ENCODE measurements at places on chromosomes 3 and 15.

GRCh38 chr3:127077068-127077467, 94.2 kb downstream of the PLXNA1 start:
- no peak for DNase-seq

- DNase-seq: no peak
These were observed 25.6 kb upstream of the CCDC50 start for GRCh38 chr3:191303596-191303995.

GRCh38 chr15:58053315-58054153, 12.0 kb downstream of the ALDH1A2 start:
- DNase-seq: no peak

GRCh38 chr3:123267821-123268220, 66.1 kb downstream of the SEC22A start:
- DNase-seq: no peak

DNA sequence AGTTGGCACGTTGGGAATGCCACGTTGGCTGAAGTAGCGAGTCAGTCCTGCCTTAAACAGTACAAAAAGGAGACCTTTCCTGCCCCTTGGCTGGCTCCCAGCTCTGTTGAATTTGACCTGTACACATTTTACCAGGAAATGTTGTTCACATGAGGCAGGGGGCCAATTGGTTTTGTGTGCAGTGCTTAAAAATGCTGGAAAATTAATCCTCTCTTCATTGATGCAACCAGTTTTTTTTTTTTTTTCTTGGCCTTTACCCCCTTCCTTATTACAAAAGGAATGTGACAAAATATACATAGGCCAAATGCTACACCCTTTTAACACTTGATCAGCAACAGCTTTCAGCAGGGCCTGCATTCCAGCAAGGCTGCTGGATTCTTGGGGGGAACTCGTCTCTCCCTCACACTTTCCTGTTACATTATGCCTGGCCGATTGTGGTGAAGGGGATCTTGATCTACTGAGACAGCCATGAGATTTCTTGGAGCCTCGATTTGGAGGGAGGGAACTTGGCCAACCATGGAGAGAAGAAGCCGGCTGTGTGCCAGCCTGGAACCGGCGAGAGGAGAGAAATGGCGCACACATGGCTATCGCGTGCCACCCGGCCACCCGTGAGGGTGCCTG, 93.1 kb downstream of the DNASE1L3 start:
- DNase-seq: no peak

DNA sequence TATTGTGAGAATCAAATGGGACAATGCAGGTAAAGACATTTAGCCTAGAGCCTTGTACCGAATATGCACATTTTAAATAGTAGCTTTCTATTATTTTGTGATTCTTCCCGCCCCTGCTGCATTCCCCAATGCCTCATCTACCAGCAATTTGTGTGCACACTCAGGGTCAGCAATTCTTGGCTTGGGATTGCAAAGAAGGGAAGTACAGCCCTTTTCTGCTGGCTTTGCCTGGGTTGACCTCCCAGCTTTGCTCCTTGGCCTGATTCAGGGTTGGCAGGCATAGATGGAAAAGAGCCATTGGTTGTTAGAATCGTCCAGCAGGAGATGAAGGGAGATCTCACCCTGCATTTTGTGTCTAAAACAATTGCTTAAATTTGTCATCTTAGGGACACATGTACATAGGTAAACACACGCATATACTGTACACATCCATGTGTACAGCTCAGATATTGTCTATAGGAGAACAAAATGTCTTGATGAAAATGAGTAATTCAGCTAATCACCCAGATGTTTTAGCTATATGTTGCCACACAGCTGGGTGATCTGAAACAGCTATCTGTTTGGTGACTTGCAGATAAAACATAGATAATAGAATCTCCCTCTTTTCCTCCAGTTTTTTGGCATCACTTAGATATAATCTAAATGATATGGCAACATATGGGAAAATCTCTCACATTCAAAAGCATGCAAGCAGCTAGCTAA, 340.9 kb upstream of the TBL1XR1 start:
- no peak for DNase-seq

GRCh38 chr15:73303636-73304035, 65.1 kb downstream of the HCN4 start:
- no peak for DNase-seq

DNA sequence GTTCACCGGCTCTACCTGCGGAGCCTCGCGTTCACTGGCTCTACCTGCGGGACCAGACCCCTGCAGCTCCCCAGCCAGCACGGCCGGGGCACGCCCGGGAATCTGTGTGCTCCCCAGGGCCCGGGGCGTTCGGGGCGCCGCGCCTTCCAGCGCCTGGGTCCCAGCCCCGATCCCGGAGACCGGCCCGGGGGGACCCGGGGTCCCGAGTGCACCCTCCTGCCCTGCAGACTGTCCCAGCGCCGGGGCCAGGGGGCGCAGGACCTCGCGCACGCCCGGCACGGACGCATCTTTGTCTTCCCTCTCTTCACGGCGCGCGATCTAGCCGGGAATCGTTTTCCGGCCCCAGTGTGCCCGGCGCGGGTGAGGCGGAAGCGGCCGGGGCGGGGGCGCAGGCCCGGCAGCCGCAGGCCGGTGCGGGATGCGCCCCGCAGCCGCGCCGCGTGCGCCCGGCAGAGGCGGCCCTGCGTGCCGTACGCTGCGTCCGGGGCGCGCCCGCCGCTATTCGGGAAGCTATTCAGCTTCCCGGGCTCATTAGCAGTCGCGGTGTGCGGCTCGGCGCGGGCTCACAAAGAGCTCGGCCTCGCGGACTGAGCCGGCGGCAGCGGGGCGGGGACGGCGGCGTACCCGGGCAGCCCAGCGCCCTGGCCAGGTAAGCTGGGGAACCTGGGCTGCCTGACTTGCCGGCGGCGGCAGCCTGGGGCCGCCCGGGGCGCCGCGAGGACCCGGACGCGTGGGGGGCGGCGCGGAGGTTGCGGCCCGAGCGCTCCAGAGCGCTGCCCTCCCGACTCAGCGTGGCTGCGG, at the start of gene APBA2:
APBA2 (plus strand) TSS at position 345 of the 801 bp plus-strand sequence. CDS start 167,911 bp downstream, outside the sequence.
- no peak for DNase-seq

GRCh38 chr3:30696896-30697295, 90.5 kb downstream of the TGFBR2 start:
- no peak for DNase-seq

- DNase-seq: no peak
These were observed 18.7 kb downstream of the TGM4 start for GRCh38 chr3:44893097-44893496.

DNA sequence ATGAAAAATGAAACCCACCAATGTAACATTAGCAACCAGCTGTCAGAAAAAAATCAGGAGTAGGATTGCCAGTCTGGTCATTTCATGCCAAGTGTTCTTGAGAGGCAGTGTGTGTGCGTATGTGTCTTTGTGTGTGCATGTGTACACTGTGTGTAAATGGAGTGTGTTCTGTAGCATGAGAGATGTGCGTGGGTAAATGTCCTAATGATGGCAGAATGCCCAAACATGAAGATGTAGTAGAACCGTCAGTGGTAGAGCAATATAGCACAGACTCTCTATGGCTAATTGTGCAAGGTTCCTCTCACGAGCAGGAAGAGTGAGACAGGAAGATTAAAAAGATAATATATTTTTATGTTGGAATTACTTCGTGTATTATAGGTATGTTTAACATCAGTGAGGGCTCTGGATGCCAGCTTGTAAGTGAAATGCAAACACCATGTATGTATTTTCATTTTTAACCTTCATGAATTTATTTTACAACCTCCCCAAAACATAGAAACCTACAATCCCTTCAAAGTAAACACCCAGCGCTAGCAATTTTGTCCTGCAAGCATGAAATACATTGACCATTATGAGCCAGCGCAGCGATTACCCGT, 1038.7 kb downstream of the IGSF11 start:
- no peak for DNase-seq

GRCh38 chr15:31106495-31107300, 5.2 kb upstream of the TRPM1 start:
- no peak for DNase-seq

DNA sequence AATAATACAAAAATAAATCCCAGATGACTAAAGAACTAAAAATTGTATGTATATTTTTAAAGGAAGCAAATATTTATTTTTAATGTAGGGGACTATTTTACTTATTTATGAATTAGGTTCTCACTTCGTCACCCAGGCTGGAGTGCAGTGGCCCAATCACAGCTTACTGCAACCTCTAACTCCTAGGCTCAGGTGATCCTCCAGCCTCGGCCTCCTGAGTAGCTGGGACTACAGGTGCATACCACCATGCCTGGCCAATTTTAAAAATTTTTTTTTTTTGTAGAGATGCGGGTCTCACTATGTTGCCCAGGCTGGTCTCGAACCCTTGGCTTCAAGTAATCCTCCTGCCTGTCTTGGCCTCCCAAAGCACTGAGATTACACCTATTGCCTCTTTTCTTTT, 42.6 kb downstream of the CMTM7 start:
- DNase-seq: no peak

DNA sequence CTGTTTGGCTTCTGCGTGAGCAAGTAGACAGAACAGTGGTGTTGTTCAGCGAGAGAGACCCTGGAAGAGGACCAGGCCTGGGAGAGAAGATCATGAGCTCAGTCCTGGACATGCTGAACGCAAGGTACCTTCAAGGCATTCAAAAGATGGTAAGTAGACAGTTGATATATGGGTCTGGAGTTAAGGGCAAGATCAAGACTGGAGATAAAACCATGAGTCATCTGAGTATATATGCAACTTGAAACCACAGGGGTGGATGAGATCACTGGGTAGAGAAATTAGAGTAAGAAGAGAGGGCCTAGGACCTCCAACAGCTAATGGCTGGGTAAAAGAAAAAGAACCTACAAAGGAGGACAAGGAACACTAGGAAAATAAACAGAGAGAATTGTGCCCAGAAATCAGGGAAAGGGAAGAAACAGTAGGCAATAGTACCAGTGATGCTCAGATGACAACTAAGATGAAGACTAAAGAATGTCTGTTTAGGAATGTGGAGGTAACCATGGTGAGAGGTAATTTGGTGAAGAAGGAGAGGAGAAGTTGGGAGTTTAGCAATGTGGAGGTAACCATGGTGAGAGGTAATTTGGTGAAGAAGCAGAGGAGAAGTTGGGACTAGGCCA, 343.2 kb upstream of the ADAMTS9 start:
- DNase-seq: no peak

GRCh38 chr15:95757171-95757570, 573.3 kb upstream of the NR2F2 start:
- DNase-seq: no peak

DNA sequence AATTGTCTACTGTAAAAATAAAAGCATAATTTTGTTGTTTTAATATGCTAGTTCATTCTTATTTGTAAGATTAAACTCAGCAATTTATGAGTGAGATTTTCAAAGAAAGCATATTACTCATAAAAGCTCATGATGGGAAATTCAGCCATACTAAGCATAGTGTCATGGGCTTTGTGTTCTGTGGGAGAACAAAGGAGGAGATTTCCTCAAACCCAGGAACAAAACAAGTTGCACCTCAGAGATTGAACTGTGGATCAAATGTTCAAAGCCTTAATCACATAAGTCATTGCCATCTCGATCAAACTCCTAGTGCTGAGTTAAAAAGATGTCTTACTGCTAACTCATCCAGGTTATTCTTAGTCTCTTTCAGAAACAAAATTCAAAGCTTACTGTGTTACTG, 85.6 kb upstream of the PDZRN3 start:
- DNase-seq: no peak

DNA sequence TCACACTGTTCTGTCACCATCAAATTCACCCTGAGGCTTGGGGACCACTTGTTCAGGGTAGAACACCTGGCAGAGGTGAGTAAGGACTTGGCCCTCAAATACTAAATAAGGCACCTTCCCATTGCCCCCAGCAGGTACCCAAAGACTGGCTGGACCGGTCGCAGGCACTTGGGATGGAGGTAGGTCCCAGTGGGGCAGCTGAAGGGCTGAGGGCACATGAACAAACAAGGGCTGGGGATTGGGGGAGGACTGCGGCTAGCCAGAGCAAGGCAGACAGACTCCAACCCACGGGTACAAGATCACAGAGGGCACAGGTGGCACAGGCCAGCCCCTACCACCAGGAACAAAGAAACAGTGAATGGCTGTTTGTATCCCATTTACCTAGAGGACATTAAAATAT, 1.9 kb downstream of the MRPS25 start:
- DNase-seq: no peak

DNA sequence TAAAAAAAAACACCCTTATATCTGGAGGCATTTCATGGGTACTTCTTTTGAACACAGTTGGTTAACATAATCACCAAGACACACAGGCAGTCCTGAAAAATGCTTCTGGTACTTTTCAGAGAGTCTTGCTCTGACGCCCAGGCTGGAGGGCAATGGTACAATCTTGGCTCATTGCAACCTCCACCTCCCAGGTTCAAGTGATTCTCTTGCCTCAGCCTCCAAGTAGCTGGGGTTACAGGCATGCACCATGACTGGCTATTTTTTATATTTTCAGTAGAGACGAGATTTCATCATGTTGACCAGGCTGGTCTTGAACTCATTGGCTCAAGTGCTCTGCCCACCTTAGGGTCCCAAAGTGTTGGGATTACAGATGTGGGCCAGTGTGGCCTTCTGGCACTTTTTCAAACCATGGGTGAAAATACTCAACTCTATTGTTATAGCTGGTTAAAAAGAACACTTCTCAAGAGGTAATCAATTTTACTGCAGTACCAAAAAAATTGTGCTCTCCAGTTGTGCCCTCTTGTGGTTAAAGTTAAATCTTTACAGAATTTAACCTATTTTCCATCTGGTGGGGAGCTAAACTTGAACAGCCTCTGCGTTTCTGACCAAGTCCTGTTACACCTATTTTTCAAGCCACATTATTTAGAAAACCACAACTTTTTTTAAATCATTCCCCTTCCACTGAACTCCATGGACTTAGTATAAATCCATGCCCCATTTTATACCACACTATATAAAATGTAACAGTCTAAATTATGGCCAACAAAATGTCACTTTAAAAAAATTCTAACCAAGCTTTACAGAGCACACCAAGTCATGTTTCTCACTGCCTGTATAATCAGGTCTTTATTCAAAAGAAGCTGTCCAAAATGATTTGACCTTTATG, 1.2 kb upstream of the SNAPC5 start:
- DNase-seq: no peak

DNA sequence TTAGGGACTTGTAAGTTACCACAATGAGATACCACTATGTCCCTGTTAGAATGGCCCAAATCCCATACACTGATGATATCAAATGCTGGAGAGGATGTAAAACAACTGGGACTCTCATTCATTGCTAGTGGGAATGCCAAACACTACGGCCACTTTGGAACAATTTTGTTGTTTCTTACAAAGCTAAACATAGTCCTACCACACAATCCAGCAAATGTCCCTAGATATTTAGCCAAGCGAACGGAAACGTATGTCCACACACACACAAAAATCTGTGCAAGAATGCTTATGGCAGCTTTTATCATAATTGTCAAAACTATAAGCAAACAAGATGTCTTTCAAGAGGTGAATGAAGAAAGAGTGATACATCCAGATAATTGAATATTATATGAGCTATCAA, 271.2 kb downstream of the CD47 start:
- no peak for DNase-seq

DNA sequence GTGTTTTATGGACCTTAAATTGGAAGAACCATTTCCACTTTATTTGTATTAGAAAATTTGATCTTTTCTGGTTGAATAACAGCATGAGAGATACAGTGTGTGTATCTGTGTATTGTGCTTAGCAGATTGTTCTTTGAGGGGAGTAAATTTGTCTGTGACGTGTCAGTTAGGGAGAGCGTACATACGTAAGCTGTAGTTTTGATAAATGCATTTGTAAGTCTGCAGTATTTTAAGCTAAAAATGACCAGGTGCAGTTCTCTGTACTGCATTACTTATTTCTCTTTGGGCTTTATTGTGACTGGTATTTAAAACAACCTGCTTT, 264.8 kb downstream of the ROBO2 start:
- no peak for DNase-seq

GRCh38 chr3:169479314-169479939, 184.1 kb downstream of the MECOM start:
- no peak for DNase-seq

- DNase-seq: no peak
These were observed 6.1 kb upstream of the NR2E3 start for GRCh38 chr15:71804226-71804625.

All from cortex of kidney (tissue), 1 donor.